Stimulated activated CD8-positive, alpha-beta memory T cell treated with anti-CD3 and anti-CD28 coated beads, Interleukin-4, amount 100 ng/mL, for 1 hour (primary cell): ENCODE measurements at places on chromosomes 7 and 10.

DNA sequence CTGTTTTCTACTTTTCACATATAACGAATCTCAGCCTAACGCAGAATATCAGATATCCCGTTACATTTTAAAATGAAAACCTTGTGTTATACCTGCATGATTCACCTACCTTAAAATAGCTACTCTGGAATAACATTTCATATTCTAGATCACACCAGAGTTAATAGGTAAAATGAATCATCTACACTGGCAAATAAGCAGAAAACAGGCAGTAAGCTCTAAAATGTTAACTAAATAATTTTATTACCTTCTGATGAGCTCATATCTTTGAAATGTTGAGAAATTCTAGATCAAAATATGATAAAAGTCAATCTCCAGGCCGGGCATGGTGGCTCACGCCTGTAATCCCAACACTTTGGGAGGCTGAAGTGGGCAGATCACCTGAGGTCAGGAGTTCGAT, 71.3 kb downstream of the CPEB3 start:
- DNase-seq, result no peak

GRCh38 chr7:14691597-14692203, 210.9 kb downstream of the DGKB start:
- DNase-seq, result peak; percentile 2

- no peak for DNase-seq
Measured at GRCh38 chr7:151968357-151968756, 12.1 kb downstream of the GALNTL5 start.

GRCh38 chr7:159040912-159041711, 103.6 kb downstream of the VIPR2 start:
- no peak for DNase-seq

- DNase-seq, result no peak
Measured at GRCh38 chr10:132096223-132096622, 30.5 kb downstream of the JAKMIP3 start.

DNA sequence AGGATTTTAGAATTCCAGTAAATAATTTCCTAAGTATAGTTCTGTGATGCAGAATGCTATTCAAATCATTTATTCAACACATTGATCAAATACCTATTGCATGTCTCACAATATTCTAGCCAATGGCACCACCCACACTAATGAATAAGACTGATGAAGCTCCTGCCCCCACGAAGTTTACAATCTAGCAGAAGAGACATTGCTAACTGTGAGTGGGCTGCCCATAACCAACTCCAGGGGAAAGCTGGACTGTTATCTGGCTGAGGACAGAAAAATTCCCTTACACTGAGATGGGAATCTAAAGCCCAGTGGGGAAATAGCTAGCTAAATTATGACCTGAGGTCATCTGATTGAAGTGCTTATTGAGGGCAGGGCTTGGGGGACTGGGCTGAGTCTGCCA, 128.8 kb upstream of the LYZL2 start:
- no peak for DNase-seq

DNA sequence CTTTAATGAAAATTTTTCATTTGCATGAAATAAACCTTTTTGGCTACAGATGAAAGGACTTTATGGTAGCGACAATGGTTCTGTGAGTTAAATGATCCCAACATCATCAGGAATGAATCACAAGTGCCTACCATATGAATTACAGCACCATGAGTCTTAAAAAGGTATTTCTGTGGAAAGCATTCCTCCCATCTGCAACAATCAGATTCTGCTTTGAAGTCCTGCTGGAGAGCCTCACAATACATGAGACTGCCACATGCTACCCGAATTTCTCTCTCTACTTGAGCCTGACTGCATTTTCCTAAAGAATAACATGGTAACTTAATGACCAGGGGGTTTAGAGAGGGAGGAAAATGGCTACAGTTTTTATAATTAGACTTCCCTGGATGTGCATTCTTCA, 190.3 kb downstream of the TWIST1 start:
- DNase-seq, result no peak

- no peak for DNase-seq
Measured at GRCh38 chr7:5203183-5203537, 13.1 kb downstream of the WIPI2 start.

DNA sequence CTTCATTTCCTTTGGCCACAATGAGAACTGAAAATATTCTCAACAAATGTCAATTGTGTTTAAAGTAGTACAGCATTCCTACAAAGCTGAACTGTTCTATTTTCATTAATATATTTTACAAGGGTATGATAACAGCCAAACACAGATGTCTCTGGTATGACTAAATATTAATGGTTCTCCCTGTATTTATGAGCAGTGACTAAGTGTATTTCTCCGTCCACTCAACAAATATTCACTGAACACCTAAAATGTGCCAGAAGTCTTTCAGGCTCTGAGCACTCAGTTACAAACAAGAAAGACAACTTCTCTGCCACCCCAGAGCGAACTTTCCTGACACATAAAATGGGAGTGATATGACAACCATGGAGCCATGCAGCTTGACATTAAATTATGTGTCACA, 135.6 kb downstream of the VPS41 start:
- DNase-seq, result no peak

- no peak for DNase-seq
Measured at GRCh38 chr7:148709014-148709413, 10.3 kb downstream of the CUL1 start.

- no peak for DNase-seq
Measured at GRCh38 chr7:22332461-22332870, 24.5 kb downstream of the RAPGEF5 start.

- DNase-seq, result no peak
Measured at GRCh38 chr10:927131-927530, 4.4 kb downstream of the LARP4B start.

- no peak for DNase-seq
Measured at GRCh38 chr7:16514271-16514670, 12.4 kb upstream of the LRRC72 start.

DNA sequence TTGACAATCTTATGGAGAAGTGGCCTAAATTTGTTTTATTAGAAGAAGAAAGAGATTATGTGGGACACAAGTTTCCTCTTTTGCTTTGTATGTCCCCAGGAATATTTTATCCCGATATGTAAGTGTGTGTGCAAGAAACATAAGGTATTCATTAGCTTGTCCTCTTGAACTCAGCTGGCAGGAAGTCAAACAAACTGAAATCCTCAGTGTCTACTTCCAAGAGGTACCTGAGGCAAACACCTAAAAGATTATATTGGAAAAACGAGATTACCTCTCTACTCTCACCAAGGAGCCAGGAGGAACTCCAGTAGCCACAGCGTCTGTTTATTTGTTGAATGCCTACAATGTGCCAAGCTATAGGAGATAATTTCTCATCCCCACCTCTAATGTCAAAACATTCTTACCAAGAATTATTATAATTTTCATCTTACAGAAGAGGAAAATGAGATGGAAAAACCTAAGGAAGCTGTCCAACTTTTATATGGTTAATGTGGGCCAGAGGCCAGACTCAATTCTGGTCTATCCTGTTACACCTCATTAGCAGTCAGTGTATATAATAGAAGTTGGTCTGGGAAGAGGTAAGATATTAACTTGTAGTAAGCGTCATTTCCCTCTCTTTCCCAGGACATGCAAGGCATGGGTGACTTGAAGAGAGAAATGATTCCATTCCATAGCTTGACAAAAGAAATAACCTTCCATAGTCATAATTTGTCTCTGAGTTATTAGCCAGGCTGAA, 692.7 kb downstream of the MAGI2 start:
- no peak for DNase-seq

DNA sequence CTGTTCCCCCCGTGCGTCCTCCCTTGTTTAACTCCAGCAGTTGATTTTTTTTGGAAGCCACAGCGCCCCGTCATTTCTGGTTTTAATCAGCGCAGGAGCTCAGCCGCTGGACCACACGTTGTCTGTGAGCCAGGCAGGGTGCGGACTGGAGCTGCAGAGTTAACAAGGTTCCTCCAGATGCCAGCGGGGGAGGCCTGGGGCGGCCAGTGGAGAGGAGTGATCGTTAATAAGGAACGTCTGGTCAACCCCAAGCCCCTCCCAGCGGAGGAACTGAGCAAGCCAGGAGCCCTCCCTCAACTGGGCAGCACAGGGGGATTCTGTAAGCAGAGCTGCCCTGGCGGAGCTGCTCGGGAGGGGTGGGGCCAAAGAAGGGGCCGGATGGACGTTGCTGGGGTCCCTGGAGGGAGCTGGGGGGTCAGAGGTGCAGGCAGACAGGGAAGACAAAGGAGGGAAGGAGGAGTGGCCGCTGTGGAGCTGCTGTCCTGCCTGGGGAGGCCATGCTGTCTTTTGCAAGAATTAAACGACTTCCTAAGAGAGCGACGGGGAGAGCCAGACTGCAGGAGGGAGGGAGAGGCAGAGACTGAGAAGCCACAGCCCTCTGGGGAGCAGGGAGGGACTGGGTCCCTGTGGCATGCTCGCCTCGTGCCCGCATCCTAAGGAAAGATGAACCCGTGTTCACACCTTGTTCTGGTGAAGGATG, 537.1 kb upstream of the FOXK1 start:
- DNase-seq, result no peak
